ENCODE measurements at places on chromosomes 2 and 18.

GRCh38 chr2:176633754-176634153 lies 364.5 kb downstream of the MTX2 start:
- H3K36me3 ChIP-seq = no peaks in the 10 kb centered on the region
- no peak overlapping the region for H3K4me3 ChIP-seq
- no peak for ATAC-seq
- H3K27ac ChIP-seq = no peak overlapping the region
- H3K4me1 ChIP-seq = no peaks in the 10 kb centered on the region

GRCh38 chr2:203656522-203657287 lies 49.7 kb upstream of the CD28 start:
- no peak overlapping the region for H3K27ac ChIP-seq
- peak; percentile 79 for ATAC-seq
- no peaks in the 10 kb centered on the region for H3K4me1 ChIP-seq
- no peaks in the 10 kb centered on the region for H3K27me3 ChIP-seq
- no peaks in the 10 kb centered on the region for H3K36me3 ChIP-seq

GRCh38 chr18:48836231-48836805 lies 114.4 kb downstream of the SMAD7 start:
- H3K36me3 ChIP-seq = peaks cover 20% of the 10 kb centered on the region
- ATAC-seq = no peak
- H3K27ac ChIP-seq = no peak overlapping the region
- peaks cover 13% of the 10 kb centered on the region for H3K4me1 ChIP-seq
- H3K27me3 ChIP-seq = no peaks in the 10 kb centered on the region
- H3K4me3 ChIP-seq = no peak overlapping the region

DNA sequence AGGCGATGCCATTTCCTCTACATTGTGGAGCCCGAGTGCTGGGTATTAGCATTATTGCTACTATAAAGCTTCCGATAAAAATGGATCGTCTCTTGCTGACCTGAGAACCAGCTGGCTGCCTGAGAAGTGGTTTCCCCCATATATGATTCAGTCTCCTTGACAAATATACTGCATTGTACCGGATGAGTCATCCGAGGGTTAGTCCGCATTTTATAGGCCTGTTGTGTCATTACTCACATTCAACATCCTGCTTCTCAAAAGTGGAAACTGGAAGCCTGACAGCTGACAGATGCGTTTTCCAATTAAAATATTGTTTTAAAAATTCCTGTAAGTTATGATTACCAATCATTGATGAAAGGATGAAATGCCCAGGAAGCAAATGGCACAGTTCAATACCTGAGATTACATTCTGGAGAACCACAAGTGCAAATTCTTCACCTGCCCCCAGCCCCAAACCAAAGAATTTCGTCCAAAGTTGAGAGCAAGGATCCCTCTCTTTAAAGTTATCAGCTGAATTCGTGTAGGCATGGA lies 65.7 kb downstream of the SPRED2 start:
- H3K27me3 ChIP-seq = no peaks in the 10 kb centered on the region
- H3K27ac ChIP-seq = no peak overlapping the region
- no peaks in the 10 kb centered on the region for H3K36me3 ChIP-seq
- no peak for ATAC-seq
- peaks cover 52% of the 10 kb centered on the region for H3K4me1 ChIP-seq

DNA sequence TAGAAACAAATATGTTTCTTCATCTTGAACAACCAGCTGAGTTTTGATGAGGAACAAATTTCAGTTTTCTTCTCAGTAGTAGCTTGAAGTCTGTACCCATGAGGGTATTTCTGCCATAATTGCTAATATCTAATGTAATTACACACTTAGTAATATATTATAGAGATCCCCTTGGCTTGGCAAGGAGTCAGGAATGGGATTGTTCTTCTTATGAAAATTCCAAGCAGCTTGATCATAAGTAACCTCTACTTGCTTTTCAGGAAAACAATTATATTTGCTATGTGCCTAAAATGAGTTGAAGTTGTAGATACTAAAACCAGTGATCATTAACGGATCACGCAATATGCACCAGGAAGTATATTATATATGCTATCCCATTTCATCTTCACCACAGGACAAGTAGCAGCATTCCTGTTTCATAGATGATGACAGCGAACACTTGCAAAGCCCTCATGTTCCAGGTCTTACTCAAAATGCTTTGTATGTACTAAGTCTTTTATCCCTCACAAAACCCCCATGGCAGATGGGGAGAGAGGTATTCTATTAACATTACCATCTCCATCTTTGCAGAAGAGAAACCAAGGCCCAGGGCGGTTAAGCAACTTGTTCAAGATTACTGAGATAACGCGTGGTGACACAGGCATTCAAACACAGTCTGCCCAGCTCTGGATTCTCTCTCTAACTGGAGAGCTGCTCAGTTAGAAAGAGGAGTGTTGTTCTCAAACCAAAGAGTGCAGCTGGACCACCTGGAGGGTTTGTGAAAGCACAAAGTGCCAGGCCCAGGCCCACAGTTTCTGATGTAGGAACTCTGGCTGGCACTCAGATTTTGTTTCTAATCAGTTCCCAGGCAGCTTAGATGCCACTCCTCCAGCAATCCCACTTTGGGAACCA lies 21.8 kb upstream of the RGPD4 start:
- no peak for ATAC-seq
- no peaks in the 10 kb centered on the region for H3K27me3 ChIP-seq
- no peaks in the 10 kb centered on the region for H3K36me3 ChIP-seq
- H3K4me1 ChIP-seq = no peaks in the 10 kb centered on the region
- no peak overlapping the region for H3K4me3 ChIP-seq

DNA sequence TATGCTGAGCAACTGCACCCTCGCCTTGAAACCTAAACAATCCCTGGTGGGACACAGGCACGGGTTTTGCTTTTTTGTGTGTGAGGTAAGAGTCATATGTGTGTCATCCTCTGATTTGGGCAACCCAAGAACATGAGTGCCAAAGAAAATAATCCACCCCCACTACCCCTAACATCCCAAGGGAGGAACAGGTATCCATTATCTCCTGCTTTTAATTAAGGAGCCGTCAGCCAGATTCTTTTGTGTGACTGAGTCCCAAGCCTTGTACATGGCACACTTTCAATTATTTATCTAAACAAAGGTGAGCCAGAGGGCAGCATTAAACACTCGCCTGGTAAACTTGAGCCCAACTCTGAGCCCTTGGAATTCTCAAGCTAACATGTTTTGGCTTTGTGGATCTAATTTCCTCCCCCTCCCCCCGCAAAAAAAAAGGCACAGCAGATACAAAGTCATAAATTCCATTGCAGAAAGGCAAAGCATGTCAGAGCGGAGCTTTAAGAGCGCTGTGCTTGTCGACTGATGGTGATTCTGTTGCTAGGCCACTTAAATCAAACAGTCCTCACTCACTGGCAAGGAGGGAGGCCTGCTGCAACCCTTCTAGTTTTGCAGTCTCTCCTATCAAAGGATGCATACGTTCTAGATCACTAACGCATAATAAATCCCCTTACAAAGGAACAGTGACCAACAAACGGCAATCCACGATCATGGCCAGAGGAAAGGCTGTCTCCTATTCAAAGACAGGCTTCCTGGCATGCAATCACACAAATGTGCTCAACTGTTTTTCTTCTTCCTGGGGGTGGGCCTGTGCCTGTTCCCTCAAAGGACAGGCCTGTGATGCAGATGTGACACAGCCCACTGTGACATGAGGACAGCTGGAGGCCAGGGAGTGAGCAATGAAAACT lies 143.5 kb upstream of the LMAN1 start:
- H3K4me1 ChIP-seq = peaks cover 11% of the 10 kb centered on the region
- peak overlapping the region; percentile 48 for H3K27ac ChIP-seq
- no peaks in the 10 kb centered on the region for H3K27me3 ChIP-seq
- no peak overlapping the region for H3K4me3 ChIP-seq
- peak; percentile 71 for ATAC-seq
- no peaks in the 10 kb centered on the region for H3K36me3 ChIP-seq

GRCh38 chr2:202429164-202429980 lies 53.2 kb downstream of the BMPR2 start:
- H3K27ac ChIP-seq = peak overlapping the region; percentile 81
- H3K4me1 ChIP-seq = peaks cover 8% of the 10 kb centered on the region
- H3K27me3 ChIP-seq = no peaks in the 10 kb centered on the region
- no peak for ATAC-seq

DNA sequence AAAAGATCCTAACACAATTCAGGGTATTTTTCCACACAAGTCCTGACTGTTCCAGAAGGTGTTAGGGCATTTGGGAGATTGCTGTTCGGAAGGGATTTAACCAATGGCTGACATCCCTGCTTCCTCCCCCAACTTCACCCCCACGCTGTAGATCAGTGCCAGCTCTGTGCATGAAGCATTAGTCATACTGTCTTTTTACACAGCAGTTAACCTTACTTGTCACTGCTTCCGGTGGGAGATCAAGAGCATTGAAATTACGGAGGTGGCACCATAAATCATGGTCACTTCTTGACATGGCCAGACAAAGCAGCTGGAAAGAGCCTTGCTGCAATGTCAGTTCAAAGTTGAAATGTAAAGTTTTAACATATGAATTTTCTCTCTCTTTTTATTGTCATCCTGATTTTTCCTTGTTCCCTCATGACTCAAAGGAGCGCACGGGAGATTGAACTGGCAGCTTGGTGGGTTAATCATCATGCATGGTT lies 70.2 kb downstream of the HRH4 start:
- H3K36me3 ChIP-seq = no peaks in the 10 kb centered on the region
- H3K27ac ChIP-seq = no peak overlapping the region
- no peak overlapping the region for H3K4me3 ChIP-seq

- H3K36me3 ChIP-seq = no peaks in the 10 kb centered on the region
- no peak for ATAC-seq
- H3K4me3 ChIP-seq = no peak overlapping the region
Observed at GRCh38 chr2:140604788-140605187, 1526.0 kb downstream of the LRP1B start.

DNA sequence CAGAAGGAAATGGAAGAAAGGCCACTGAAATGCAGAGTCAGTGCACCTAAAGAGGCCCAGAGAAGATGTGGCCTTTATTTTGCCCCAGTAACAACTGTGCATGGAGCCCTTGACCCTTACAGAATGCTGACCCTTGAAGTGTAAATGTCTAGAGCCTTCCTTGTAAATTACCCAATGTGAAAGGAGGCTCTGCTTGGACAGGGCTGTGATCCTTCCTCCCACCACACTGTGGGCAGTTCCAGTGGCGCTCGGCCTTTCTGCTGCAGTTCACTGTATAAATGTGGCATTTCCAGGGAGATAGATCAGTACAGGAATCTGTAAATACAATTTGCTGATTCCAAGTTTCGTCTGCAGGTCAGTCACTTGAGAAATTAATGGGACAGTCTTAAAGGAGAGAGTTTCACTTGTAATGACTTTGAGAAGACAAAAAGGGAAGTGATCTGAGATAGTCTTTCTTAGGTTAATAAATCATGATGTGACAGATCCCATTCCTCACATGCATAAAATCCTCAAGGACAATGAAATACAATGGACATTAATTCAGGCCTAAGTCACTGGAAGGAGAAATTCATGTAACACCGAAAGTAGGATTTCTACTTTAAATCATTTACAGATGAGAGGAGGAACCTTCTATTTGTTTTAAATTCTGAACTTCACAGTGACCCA lies 133.8 kb upstream of the LMAN1 start:
- no peaks in the 10 kb centered on the region for H3K27me3 ChIP-seq
- no peak overlapping the region for H3K4me3 ChIP-seq
- H3K27ac ChIP-seq = no peak overlapping the region

GRCh38 chr2:111176867-111177266 lies 56.2 kb downstream of the BCL2L11 start:
- no peak overlapping the region for H3K27ac ChIP-seq
- no peak for ATAC-seq
- H3K4me1 ChIP-seq = no peaks in the 10 kb centered on the region
- H3K4me3 ChIP-seq = no peak overlapping the region
- H3K36me3 ChIP-seq = no peaks in the 10 kb centered on the region
- no peaks in the 10 kb centered on the region for H3K27me3 ChIP-seq

DNA sequence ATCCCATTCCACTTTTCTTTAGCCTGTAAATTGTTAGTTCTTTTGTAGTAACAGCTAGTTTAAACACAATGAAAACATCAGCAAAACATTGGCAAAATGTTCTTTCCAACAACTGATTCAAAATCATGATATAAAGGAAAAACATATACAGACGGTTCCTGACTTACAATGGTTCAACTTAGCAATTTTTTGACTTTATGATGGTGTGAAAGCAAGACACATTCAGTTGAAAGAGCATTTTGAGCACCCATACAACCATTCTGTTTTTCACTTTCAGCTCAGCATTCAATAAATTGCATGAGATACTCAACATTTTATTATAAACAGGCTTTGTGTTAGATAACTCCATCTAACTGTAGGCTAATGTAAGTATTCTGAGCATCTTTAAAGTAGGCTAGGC lies 185.1 kb downstream of the NOL4 start:
- no peak overlapping the region for H3K4me3 ChIP-seq
- H3K4me1 ChIP-seq = no peaks in the 10 kb centered on the region
- no peaks in the 10 kb centered on the region for H3K36me3 ChIP-seq
- H3K27me3 ChIP-seq = no peaks in the 10 kb centered on the region

- H3K4me3 ChIP-seq = no peak overlapping the region
- H3K27ac ChIP-seq = no peak overlapping the region
- no peaks in the 10 kb centered on the region for H3K36me3 ChIP-seq
Observed at GRCh38 chr2:234464291-234464645, 32.6 kb downstream of the ARL4C start.

All from gastroesophageal sphincter (tissue), 4 donors.